ENCODE measurements at places on chromosomes 11 and 22.

DNA sequence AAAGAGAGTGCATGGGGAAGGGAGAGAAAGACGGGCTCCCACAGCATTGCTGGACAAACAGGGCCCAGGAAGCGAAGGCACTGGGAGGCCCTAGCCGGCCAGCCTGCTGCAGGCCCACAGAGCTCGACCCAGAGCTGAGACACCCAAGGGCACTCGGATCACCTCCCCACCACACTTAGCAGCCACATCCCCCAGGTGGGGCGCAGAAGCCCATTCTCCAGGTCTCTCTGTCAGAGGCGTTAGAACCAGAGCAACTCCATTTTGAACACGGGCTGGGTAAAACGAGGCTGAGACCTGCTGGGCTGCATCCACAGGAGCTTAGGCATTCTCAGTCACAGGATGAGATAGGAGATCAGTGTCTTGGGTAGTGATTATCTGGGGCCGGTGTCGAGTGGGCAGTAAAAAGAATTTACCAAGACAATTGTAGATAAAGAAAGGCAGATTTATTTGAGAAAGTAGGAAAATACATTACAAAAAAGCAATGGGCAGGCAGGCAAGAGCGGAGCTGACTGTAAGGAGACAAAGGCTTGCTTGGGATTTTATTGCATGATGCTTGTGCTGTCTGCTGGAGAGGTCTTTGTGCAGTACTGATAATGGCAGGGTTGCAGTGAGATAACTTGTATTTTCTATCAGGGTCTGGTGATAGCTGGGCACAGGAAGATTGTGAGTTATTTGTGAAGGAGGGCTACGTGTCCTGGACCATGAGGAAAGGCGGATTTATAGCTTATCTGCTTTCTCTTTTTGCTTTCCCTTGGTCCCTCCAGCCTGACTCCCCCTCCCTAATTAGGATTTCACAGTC lies 13.4 kb upstream of the CAPN5 start:
- DNase-seq: no peak

DNA sequence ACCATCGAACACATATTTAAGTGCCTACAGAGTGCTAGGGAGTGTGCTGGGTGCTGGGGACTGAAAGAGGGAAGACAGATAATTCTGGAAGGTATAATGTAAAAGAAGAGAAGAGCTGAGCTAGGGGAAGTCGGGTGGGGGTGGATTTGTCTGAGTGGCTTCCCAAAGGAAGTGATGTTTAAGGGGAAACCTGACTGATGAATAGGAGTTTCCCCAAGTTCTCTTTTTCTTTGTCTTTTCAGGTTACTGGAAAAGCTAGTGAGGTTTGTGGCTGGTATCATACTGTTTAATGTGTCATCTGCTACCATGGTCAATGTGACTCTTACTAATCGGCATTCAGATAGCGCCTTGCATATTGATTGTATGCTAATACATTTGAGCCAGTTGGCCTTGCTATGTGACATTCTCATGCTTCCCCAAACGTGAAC lies 151.6 kb upstream of the MTMR2 start:
- DNase-seq: no peak

DNA sequence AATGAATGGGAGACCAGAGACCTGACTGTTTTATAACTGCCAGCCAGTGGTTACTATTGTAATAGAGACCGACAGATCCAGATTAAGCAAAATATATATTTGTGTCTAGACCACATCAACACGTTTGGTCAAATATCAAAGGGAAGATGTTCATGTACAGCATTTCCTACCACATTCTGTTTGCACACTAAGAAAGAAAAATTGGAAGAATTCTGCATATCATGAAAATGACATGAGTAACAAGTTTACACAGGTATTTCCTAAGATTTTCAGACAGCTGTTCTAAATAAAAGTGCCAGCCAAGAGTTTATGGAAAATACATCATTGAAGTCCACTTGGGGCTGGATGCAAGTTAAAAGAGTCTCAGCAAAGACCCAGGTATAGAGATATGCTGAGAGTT lies 145.5 kb upstream of the ANO3 start:
- DNase-seq: no peak

DNA sequence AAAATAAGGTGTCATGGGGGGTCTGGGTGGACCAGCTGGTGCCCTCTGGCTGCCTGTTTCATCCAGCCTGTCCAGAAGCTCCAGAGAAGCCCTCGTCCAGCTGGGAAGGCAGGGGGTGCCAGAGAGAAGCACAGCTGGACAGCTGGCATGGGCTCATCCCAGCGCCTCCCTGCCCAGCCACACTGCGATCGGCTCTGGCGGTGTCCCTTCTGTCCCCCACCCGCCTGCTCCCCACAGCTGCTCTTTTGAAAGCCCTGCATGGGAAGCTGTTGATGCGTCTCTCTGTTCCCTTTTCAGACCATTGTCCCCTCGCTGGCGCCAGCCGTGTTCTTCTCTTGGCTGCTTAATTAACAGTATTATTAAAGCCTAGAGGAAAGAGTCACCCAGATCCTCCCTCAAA lies 86.5 kb downstream of the MN1 start:
- DNase-seq: no peak

- DNase-seq: no peak
These were observed 4.6 kb upstream of the DNAL4 start for GRCh38 chr22:38798496-38798895.

DNA sequence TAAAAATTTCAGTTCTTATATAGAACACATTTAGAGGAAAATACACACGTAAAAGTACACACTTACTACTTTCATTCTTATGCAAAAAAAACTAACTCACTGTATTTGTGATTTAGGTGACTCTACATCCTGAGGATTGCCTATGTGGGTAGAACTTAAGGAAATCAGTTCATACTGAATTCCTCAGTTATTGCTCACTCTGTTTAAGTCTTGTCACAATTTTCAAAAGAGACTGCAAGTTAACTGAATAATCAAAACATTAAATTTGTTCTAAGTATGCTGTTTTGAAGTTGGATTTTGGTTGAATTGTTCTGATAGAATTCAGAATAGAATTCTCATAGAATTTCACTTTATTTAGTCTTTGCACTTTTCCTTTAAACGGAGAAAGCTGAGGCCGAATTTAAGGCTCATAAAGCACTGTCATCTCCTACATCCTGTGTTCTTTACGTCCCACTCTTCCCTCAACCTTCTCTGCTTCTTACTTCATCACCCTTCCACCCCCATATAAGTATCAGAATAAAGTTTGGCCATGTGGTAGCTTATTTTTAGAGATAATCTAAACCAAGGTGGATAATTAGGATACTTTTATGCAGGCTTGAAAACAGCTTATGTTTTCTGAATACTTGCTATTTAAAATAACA lies 59.8 kb downstream of the APOL5 start:
- DNase-seq: no peak

GRCh38 chr22:49847751-49848689 lies 5.6 kb upstream of the ZBED4 start:
- DNase-seq: no peak

DNA sequence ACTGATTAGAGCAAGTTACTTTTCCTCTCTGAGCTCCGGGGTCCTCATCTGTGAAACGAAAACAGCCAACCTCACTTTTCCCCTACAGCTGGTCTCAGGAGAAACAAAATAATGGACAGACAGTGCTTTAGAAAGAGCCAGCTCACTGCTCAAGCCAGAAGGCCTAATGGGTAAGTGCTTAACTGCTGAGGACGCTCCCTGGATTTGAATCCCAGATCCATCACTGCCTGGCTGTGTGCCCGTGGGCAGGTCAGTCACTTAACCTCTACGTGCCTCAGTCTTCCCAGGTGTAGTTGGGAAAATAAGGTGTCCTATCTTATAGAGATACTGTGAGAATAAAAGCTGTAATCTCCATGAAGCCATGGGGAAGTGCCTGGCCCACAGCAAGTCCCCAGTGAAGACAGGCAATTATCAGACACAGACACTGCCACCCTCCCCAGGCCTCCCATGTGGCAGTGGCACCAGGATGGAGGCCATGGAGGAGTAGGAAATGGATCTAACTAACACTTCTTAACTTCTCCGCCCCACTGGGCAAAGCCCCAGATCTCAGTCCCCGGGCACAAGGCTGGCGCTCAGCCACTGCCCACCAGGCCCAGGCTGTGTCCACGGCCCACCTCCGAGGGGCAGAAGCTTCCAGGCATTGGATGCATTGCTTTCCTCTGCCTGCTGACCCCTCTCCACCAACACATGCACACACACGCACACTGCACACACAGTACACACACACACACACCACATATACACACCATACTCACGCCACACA lies 9.2 kb downstream of the TP53I11 start:
- DNase-seq: no peak

DNA sequence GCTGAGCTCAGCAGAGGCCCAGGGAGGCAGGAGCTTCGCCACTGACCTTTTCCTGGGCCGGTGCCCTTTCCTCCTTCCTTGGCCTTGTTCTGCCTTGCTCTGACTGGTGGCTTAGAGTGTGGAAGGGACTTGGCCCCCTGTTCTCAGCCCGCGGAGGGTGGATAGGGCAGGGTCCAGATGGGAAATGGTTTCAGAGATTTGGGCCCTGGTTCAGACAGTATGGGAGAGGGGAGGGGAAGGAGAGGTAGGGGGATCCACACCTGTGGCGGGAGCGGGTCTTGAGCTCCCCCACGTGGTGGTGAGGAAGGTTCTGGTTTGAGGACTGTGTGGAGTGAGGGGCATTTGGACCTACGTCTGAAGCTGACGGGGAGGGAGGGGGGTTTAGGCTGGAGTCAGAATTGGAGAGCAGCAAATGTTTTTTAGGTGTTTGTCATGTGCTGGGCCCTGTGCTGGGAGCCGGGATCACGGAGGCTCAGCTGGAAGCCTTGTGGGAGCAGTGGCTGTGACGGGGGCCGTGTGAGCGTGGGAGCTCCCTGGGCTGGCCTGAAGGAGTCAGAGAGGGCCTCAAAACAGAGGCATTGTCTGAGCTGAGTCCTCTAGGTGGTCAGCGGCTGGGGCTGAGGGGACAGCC lies 27.2 kb downstream of the SHANK3 start:
- no peak for DNase-seq

DNA sequence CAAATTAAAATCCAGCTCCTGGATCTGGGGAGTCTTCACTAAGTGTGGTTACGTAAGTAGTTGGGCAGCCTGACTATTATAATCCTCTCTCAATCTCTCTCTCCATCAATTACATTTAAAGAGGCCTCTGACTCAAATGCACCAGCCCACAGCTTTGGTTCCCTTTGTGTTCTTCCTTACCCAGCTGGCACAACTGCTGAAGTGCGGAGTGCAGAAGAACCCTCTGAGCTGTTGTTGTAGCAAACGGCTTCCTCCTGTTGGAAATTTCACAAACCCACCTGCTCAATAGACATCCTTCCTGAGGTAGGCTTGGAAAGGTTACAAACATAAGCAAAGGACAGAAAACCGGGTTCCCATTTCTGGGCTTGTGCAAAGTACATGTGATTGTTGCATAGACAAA lies 17.0 kb upstream of the SORL1 start:
- DNase-seq: peak; percentile 36

Measured in GF-D8 (cell line).